T-helper 22 cell (primary cell): ENCODE measurements at places on chromosomes 11 and 22.

DNA sequence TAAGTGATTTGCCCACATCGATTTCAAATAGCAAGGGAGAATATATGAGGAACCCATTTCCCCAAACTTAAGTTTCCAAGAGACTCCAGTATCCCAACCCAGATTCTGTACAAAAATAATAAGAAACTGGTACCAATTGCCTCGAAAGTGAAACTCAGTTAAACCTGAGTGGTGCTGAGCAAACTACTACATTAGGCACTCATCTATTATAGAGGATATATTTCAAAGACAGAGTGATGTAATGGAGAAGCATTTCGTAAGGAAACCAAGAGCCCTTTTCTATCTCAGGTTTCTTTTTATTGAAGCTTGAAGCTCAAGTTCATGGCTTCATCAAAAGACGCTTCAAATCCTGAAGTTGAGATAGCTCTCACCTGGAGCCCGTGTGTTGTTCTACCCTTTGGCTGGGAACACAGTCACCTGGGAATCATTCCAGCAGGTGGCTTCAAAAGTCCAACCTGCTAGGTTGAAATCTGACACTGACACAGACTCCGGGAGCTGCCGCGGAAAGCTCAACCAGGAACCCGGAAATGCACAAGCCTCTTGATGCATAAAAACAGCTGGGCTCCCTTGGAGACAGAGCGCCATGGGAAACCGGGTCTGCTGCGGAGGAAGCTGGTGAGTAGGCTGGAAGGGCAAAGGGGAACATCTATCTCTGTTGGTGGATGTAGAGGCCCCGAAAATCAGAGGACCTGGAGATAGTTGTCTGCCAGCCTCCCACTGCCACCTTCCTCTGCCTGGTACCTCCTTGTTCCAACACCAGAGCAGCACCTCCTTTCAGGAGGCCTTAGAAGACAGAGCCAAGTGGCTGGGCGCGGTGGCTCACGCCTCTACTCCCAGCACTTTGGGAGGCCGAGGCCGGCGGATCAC is at the start of gene C11orf52:
TSS of gene C11orf52 (plus strand) at position 524 of the 867 bp plus-strand sequence. CDS start at position 584, 60 bp downstream.
- no peak for DNase-seq

DNA sequence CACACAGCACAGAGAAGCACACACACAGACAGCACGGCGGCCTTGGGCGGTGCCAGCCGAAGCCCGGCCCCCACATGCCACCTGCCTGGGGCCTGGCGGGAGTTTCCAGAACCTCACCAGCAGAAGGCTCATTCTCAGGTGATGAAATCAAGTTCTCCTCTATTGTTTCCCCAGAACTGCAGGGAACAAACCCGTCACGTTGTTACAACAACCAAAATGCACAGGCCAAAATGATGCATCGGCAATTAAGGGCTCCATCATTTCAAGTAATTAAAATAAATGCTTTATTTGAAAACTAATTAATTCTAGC is 30.8 kb downstream of the GNB1L start:
- no peak for DNase-seq

GRCh38 chr22:37303821-37304274 is 21.5 kb downstream of the CYTH4 start:
- DNase-seq, result no peak

GRCh38 chr11:74138021-74138420 is 32.8 kb downstream of the C2CD3 start:
- DNase-seq, result no peak

GRCh38 chr11:109864834-109865547 is 228.2 kb upstream of the ZC3H12C start:
- no peak for DNase-seq

DNA sequence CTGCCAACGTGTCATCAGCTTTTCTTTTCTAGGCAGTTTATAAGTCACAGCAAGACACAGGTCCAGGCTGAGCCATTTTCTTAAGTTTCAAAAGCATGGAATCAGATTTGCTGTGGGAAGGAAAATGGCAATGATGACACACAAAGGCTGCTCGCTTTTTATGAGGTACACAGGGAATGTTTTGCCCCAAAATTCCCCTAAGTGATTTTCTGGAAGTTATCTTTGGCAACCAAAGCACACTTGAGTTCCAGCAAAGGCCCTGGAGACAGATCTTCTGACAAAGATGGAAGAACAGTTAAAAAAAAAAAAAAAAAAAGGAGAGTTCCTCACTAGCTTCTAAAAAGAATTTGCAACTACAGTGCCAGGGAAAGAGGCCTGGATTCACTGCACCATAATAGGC is 260.8 kb downstream of the LARGE1 start:
- DNase-seq, result no peak

DNA sequence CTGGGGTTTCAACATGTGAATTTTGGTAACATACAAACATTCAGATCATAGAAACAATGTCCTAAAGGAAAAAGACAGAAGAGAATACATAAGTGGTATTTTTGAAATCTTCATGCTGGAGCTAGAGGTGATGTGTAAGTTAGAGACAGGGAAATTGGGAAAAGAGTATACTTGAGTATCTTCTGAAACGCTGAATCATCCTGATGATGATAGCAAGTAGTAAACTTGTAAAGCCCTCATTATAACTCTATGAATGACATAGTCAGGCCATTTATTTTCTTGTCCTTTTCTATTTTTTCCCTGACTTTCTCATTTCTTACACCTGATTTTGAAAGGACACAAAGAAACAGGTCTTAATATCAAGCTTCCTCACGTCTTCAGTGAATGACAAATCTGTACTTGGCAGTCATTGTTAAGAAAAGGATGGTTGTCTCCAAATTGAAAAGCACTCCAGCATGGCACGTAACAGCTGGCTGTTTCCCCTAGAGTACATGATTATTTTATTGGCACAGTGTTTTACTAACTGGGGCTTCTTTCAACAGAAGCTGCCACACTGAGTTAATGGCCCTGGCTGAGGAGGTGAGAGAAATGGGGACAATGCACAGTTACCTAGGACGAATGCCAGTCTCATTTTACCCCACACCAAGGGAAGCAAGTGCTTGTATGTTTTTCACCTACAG is 140.7 kb upstream of the CTSC start:
- no peak for DNase-seq

- DNase-seq, result peak; percentile 43
Observed at GRCh38 chr11:75429902-75430713, 2.9 kb downstream of the KLHL35 start.

DNA sequence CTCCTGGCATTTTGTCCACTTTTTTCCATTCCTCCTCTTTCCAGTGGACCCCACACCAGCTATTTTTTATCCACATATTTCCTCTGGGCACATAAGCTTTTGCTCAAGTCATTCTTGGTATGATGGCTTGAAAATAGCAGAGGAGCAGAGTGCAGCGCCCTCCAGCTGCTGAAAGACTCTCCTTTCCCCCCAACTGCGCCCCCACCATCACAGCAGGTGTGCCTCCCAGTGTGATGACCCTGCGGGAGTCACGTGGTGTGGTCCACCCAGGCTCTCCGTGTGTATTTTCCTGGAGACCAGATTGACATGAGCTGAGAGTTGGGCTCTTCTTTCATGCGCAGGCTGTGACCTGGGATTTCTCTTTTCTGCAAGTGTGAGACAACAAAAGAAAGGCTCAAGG is 1241.6 kb downstream of the TBC1D22A start:
- DNase-seq, result no peak

DNA sequence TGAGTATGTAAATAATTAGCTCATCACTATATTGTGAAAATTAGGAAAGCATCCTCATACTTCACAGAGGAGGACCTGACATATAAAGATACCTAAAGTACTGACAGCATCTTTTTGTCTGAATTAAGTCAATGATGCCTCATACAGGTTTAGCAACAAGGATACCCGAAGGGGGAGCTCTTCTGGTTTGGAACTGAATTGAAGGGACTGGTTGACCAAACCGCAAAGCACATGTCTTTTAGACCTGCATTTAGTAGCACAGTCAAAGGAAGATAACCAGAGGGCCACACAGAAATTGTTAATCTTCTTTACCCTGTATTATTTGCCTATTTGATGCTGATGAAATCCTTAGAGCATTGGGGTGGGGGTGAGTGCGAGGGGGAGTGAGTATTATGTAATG is 12.9 kb upstream of the WT1 start:
- no peak for DNase-seq

GRCh38 chr22:29224859-29225410 is 19.2 kb downstream of the EMID1 start:
- DNase-seq, result no peak

- DNase-seq, result no peak
Observed at GRCh38 chr22:37731804-37732471, 35.1 kb downstream of the TRIOBP start.
